Ovary (tissue), 10 donors: ENCODE measurements at places on chromosomes 6 and 20. TPM values are rescaled to one million over a fixed set of nuclear protein-coding genes. Genes with fewer than 3 reads are reported as not detected.
A peak's percentile ranks its signal among the peaks of the same experiment; 100 is the strongest.

The HCRTR2 gene
- not detected for total RNA-seq

The HTR1E gene
- total RNA-seq = 0.75 TPM

The DSE gene
- total RNA-seq = 40.6 TPM

The NNAT gene
- total RNA-seq = 0.69 TPM

The SULF2 gene
- 362 TPM for total RNA-seq

The SAMD10 gene
- 3.1 TPM for total RNA-seq

The NR2E1 gene
- not detected for total RNA-seq

The ANKRD66 gene
- 0.71 TPM for total RNA-seq

DNA sequence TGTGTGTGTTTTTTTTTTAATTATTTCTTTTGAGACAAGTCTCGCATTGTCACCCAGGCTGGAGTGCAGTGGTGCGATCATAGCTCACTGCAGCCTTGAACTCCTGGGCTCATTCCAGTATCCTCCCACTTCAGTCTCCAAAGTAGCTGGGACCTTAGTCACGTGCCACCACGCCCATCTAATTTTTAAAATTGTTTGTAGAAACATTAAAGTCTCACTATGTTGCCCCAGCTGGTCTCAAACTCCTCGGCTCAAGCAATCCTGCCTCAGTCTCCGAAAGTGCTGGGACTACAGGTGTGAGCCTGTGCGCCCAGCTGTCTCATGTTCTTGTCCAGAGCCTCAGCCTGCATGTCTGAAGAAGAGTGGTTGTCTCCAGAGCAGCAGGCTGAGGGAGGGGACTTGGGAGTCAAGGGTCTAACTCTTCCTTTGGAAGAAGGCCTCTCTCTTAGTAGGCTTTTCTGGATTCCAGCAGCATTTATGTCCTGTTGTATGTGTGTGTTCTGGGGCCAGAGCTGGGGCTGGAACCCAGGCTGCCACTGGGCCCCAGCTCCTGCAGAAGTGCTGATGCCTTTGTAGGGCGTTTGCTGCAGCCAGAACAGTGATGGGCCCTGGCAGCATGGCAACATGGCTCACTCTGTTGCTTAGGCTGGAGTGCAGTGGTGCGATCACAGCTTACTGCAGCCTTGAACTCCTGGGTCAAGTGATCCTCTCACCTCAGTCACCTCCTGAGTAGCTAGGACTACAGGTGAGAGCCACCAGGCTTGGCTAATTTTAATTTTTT lies 5.4 kb downstream of the DNMT3B start:
- no peak for DNase-seq

- DNase-seq = no peak
These were observed 12.2 kb upstream of the TBC1D20 start for GRCh38 chr20:474581-474980.

DNA sequence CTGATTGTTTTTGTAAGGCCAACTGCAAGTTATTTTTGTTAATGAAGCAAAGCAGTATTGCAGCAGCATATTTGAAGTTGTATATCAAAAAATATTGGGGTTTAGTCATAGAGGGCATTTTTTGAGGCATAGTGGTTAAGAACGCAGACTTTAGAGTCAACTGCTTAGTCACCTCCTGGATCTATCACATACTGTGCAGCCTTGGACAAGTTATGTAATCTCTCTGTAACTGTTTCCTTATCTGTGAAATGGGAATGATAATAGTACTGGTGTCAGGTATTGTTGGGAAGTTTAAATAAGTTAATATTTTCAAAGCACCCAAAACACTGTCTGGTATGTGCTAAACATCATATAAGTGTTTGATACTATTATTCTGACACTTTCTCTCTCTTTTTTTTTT lies 27.2 kb upstream of the EFHC1 start:
- no peak for DNase-seq

GRCh38 chr6:130681028-130681427 lies 146.2 kb upstream of the SMLR1 start:
- no peak for DNase-seq

- no peak for DNase-seq
These were observed 41.2 kb downstream of the ME1 start for GRCh38 chr6:83389606-83390005.

DNA sequence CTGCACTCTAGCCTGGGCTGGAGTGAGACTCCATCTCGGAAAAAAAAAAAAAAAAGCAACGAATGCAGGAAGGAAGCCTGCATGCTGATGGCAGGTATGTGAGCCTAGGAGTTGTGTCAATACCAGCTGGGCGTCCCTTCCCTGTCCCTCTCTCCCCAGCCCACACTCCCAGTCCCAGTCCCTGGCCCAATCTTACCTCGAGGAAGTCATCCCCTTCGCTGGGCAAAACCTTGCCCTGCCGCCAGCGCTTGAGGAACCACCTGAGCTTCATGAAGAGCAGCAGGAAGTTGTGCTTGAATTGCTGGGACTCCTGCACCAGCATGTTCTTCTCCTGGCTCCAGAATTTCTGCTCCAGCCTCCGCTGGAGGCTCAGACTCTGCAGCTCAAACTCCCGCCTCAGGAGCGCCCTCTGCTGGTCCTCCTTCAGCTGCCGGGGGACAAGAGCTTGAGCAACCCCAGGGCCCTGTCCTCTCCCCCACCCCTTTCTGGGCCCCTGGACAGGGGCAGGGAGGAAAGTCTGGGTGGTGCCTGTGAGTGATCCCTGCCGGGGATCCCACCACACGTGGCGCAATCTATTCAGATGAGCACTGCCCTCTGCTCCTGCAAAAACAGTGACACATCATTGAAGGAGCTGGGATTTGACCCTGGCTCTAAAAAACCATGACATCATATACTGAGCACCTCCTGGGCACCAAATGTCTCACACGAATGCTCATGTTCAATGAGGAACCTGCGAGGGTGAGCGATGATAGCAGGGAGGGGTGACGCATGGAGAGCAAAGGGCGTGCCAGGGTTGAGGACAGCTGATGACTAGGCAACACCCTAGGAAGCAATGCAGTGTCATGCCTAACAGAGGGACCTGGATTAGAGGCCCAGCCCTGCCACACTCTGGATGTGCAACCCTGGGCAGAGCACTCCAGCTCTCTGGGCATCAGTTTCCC lies 35.0 kb upstream of the DSN1 start:
- peak; percentile 61 for DNase-seq

- no peak for DNase-seq
These were observed 705 bp downstream of the ZSCAN23 start for GRCh38 chr6:28442586-28442985.

DNA sequence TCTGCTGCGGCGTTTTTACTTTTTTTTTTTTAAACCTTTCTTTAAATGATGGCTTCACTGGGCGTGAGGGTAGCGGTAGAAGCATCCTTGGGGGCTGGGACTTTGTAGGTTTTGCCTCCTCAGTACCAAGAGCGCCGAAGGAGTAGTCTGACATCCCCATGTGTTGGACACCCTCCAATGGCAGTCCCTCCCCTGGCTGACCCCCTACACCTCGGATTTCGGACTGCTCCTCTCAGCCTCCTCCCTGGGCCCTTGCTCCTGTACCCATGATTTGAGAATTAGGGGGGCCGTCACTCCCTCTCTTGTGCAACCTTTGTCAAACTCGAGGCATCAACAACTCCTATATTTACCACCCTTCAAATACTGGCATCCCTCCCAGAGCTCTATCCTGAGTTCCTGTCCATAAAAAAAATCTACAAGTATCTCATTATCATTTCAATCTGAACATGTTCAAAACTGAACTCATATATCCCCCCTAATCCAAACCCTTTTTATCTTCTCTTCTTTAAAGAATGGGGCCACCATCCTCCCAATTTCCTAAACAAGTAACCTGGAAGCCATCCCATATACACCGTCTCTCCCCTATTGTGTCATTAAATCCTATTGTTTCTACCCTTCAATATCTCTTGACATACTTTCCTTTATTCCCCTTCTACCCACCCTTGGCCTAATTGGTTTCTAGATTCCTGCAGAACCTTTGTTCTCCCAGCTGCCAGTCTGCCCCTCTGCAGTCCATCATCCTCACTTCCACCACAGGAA lies 1.2 kb upstream of the ARFGEF3 start:
- no peak for DNase-seq

- DNase-seq = no peak
These were observed 2.1 kb downstream of the NQO2 start for GRCh38 chr6:3001773-3002293.

GRCh38 chr6:149935246-149935645 lies 6.6 kb upstream of the ULBP2 start:
- no peak for DNase-seq

DNA sequence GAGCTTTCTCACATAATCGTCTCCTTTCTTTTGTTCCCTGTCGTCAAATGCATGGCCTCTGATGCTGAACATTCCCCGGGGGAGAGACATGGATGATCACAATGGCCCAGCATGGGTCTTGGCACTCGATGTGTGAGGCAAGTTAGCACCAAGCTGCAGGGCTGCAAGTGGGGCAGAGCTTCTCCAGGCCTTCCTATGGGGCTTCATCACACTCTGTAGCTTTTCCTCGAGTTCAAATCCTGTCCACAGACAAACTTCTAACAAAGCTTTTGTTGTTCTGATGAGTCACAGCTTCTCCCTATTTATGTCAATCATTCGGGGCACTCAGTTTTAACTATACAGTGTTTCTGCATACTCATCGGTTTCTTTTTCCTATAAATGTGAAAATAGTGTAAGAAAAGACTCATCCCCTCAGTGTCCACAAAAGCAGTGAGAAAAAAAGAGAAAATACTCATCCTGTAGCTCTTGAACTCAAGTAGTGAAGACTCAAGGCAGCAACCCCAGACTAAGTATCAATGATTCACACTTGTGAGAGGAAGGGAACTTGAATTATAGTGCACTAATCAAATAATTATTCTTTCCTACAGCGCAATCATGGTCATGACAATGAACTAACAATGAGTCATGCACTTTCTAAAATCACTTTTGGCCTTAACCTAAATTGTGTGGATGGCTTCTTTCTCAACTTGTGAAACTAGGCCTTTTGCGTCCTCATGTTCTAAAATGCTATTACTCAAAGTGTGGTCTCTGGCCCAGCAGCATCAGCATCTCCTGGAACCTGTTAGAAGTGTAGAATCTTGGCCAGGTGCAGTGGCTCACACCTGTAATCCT lies 68.4 kb upstream of the NOX3 start:
- no peak for DNase-seq

GRCh38 chr6:168157272-168158212 lies 78.5 kb upstream of the FRMD1 start:
- DNase-seq = no peak

GRCh38 chr6:113363866-113364265 lies 493.3 kb upstream of the MARCKS start:
- no peak for DNase-seq

- no peak for DNase-seq
These were observed 120.7 kb upstream of the FOXQ1 start for GRCh38 chr6:1191141-1191630.
